ENCODE measurements at places on chromosomes 5 and 9.

DNA sequence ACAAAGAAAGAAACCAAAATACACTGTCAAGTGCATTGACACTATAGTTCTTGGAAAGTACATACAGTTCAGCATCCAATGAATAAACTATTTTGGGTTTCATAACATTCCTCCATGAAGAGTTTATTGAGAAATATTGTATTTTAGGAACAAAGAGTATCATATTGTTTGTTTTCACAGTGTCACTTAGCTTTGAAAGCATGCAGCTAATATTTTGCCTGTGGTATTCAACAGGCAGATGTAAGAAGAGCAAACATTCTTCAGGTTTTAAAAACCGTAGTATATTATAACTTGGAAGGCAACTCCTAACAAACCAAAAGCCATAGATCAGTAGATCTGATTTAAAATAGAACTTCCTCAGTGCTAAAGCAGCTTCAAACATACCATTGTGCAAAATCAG lies 4.5 kb downstream of the PRELID2 start:
- no peak for DNase-seq

DNA sequence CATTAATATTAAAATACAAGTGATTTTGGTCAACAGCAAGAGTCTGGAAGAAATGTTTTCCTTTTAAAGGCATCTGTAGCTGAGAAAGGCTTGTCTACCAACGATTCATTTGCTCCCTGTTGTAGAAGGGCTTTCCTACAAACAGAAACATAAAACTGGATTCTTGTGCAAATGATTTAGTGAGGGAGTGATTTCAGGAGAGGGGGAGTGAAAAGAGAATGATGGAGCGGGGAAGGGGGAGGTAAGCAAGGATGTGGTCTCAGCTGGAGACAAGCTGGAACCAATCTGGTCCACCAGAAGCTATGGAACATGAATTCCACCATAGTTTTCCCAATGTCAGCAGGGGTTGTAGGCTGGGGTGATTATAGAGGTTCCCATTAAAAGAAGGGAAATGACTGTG lies 196.3 kb downstream of the FBXO4 start:
- no peak for DNase-seq

- DNase-seq, result no peak
Measured at GRCh38 chr9:137383081-137383783, 39.7 kb downstream of the EXD3 start.

GRCh38 chr9:89051421-89052025 lies 60.3 kb downstream of the S1PR3 start:
- no peak for DNase-seq

DNA sequence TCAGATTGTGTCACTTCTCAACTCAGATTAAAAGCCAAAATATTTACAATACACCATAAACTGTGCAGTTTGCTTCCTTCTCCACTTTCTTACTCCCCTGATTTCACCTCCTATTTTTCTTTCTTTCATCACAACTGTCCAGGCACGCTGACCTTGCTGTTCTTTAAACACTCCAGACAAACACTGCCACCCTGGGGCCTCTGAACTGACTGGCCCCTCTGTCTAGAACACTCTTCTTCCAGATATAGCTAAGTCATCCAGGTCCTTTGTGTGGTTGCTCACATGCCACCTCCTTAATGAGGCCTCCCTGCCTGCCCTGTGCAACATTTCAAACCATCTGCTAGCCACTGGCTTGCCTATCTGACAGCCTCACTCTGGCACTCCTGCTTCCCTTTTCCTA lies 46.6 kb downstream of the ATG10 start:
- DNase-seq, result no peak

Data from thoracic aorta (tissue), 2 donors.